ENCODE measurements at places on chromosomes 5 and 9. TPM values are rescaled to one million over a fixed set of nuclear protein-coding genes. Genes with fewer than 3 reads are reported as not detected.

DNA sequence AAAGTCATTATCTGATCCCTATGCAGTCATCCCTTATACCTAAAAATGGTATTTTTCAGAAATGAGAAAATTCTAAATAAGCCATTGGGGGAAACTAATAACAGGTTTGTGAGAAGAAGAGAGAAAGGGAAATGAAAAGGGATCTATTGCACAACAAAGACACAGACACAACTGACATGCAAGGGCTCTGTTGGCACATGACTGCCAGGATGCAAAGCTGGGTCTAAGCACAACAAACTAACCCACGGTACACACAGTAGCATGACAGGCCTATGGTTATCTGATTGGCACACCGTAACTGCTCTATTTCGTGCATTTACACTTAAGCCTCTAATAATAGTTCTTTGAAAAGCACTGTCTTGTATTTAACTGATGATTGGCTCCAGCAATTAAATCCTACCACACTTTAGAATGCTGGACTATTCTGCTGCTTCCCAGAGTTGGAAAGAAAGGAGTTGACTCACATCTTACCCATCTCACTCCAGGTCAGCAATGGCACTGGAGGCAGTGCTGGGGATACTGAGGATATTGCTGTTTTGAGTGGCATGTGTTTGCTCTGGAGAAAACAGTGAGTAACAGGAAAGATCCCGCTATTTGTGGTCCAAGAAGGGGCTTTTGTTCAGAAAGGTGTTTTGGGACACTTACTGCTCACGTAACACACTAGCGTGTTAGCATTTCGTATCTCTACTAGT lies 328.3 kb downstream of the GLIS3 start:
- DNase-seq: no peak

Gene PDGFRB
- total RNA-seq: 3.6 TPM

Gene BHMT2
- total RNA-seq: not detected

GRCh38 chr9:114314881-114315722 lies 7.8 kb upstream of the ORM1 start:
- no peak for DNase-seq

- no peak for DNase-seq
These were observed 11.8 kb upstream of the SYK start for GRCh38 chr9:90789862-90790261.
